ENCODE measurements at places on chromosomes 3 and 15. TPM values are rescaled to one million over a fixed set of nuclear protein-coding genes. Genes with fewer than 3 reads are reported as not detected.

DNA sequence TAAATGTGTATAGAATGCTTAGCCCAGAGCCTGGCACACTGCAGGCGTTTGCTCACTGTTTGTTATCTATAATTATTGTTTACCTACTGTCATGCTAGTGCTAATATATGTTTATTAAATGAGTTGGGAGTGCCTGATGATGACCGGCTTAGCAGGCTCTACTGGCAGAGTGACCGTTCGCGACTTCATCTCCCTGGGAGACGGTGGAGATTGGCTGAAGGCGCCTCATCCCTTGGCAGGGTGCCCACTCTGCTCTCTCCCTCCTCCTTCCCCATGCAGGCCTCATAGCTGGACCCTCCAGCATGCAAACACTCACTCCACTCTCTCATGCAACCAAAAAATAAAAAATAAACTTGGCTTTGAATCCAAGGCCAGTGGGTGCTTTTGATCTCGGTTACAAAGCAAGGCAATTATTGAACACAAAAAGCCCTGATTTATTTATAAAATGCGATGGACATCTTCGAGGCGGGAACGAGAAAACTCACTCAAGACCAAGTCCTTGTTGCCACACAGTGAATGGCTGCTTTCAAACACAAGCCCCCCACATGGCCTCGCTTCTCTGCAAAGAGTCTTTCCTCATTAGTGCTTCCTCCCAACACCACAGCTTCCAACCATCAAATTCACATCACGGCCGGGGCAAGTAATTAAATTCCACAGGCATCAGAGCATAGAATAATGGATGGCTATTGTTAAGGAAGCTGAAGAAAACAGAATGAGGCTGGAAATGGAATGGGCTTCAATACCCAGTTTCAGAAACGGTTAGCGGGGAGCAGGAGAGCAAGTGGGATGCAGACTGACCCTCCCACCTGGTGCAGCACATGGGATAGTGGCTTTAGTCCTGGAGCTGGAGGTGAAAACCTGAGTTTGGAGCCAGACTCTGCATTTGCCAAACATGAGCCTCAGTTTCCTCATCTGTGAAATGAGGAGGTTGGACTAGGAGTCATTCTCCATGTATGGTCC, 135.7 kb upstream of the RAD18 start:
- no peak overlapping the region for H3K4me3 ChIP-seq
- no peaks in the 10 kb centered on the region for H3K27me3 ChIP-seq
- DNase-seq = no peak
- no peaks in the 10 kb centered on the region for H3K4me1 ChIP-seq
- H3K27ac ChIP-seq = no peak overlapping the region
- no peaks in the 10 kb centered on the region for H3K36me3 ChIP-seq

DNA sequence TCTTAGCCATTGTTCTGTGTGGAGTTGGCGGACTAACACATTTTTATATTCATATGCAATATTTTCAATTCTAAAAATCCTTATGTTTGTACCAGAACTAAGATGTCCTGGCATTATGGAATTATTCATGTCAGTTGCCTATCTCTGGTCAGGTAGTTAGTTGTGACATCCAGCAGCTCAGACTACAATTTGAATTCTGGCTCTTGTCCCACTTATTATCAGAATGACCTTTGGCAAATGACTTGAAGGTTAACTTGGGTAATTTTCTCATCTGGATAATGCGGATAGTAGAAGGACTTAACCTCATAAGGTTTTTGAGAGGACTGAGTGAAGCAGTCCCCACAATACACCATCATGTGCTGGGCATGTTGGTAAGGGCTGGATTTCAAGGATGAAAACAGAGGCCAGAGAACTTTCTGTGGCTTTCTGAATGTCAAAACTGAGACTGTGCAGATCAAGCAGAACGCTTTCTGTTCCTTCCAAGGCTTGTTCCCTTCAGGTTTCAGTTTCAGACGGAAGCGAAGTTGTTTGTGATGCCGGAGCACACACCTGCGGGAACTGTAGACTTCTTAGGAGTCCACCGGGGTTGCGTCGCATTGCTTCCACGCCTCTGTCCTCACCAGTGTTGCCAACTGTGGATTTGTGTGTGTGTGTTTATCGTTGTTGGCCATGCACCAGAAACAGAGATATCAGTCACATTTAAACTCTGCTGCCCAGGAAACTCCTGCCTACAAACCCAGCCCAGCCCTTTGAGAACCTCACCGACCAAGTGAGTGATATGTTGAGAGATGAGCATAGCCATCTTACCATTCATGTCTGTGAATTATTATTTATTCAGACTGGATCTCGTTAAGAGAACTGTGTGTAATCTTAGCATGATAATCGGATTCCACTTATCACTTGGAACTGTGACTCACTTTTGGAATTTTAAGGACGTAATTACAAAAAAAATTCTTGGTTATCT, 76.0 kb downstream of the PTPRG start:
- no peak for DNase-seq
- no peak overlapping the region for H3K4me3 ChIP-seq
- no peak overlapping the region for H3K27ac ChIP-seq
- no peaks in the 10 kb centered on the region for H3K27me3 ChIP-seq

The SATB1 gene
- total RNA-seq = 211 TPM

DNA sequence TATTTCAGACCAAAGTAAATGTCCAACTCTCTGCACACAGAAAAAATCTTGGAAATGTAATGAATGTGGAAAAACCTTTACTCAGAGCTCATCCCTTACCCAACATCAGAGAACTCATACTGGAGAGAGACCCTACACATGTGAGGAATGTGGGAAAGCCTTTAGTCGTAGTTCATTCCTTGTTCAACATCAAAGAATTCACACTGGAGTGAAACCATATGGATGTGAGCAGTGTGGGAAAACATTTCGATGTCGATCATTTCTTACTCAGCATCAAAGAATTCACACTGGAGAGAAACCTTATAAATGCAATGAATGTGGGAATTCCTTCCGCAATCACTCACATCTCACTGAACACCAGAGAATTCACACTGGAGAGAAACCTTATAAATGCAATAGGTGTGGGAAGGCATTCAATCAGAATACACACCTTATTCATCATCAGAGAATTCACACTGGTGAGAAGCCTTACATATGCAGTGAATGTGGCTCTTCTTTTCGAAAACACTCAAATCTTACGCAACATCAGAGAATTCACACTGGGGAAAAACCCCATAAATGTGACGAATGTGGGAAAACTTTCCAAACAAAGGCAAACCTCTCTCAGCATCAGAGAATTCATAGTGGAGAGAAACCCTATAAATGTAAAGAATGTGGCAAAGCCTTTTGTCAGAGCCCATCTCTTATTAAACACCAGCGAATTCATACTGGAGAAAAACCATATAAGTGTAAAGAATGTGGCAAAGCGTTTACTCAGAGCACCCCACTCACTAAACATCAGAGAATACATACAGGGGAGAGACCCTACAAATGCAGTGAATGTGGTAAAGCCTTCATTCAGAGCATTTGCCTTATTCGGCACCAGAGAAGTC, 8.0 kb upstream of the ZNF501 start:
- no peak overlapping the region for H3K27ac ChIP-seq
- H3K27me3 ChIP-seq = no peaks in the 10 kb centered on the region
- no peak for DNase-seq
- H3K4me1 ChIP-seq = no peaks in the 10 kb centered on the region

GRCh38 chr3:70729845-70730244, 417.4 kb upstream of the MDFIC2 start:
- no peaks in the 10 kb centered on the region for H3K4me1 ChIP-seq

DNA sequence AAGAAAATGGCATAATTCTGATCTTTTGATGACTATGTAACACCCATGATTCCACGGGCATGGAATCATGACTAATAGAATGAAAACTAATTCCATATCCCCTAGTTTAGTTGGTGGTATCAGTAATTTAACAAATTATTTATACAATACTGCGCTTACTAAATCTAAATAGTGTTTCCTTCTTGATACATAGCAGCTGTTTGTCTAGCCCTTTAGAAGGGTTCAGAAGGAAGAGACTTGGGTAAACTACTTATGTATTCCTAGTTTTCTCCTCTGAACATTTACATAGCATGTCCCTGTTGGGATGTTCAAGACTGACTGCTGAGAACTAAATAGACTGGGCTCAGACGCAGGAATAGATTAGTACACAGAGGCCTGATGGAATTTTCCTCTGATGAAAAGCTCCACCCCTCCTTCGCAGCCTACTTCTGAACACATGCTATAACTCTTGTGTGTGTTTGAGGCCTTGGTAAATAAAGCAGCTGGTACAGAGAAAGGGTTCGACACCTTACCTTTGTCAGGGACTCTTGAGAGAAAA, 330.6 kb upstream of the LMCD1 start:
- H3K36me3 ChIP-seq = no peaks in the 10 kb centered on the region
- H3K4me1 ChIP-seq = no peaks in the 10 kb centered on the region
- H3K4me3 ChIP-seq = no peak overlapping the region
- no peak overlapping the region for H3K27ac ChIP-seq

GRCh38 chr3:111684640-111685039, 89.5 kb upstream of the ZBED2 start:
- no peak overlapping the region for H3K4me3 ChIP-seq
- H3K27ac ChIP-seq = no peak overlapping the region
- peaks cover 6% of the 10 kb centered on the region for H3K4me1 ChIP-seq
- DNase-seq = no peak

- no peaks in the 10 kb centered on the region for H3K36me3 ChIP-seq
- H3K27ac ChIP-seq = no peak overlapping the region
- H3K27me3 ChIP-seq = no peaks in the 10 kb centered on the region
- H3K4me3 ChIP-seq = no peak overlapping the region
Observed at GRCh38 chr15:87577336-87577735, 679.2 kb downstream of the NTRK3 start.

DNA sequence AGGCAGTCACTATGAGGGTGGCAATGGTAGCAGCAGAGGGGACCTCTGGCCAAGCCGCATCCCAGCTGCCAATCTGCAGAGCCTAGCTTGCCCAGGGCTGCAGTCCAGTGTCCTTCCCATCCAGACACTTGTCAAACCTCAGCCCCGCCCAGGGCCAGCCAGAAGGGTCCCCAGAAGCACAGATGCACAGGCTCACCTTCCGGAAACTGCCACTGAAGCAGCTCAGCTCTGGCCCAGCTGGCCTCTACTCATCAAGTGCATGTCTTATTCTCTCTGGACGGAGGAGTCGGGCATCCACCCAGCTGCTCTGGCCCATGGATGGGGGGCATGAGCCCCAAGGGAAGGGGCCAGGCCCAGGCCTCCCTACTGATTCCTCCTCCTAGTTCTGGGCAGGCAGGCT, 69.2 kb downstream of the DNAJB8 start:
- H3K36me3 ChIP-seq = no peaks in the 10 kb centered on the region
- no peak overlapping the region for H3K27ac ChIP-seq
- no peaks in the 10 kb centered on the region for H3K27me3 ChIP-seq
- no peak for DNase-seq
- no peaks in the 10 kb centered on the region for H3K4me1 ChIP-seq
- no peak overlapping the region for H3K4me3 ChIP-seq

- H3K4me1 ChIP-seq = peaks cover 35% of the 10 kb centered on the region
- no peak for DNase-seq
- no peaks in the 10 kb centered on the region for H3K36me3 ChIP-seq
- no peak overlapping the region for H3K27ac ChIP-seq
- H3K27me3 ChIP-seq = no peaks in the 10 kb centered on the region
Observed at GRCh38 chr15:40843261-40843884, 475 bp upstream of the SPINT1 start.

GRCh38 chr3:44128057-44128775, 113.5 kb upstream of the TOPAZ1 start:
- DNase-seq = no peak
- H3K27ac ChIP-seq = no peak overlapping the region
- no peak overlapping the region for H3K4me3 ChIP-seq
- no peaks in the 10 kb centered on the region for H3K27me3 ChIP-seq
- H3K36me3 ChIP-seq = no peaks in the 10 kb centered on the region
- no peaks in the 10 kb centered on the region for H3K4me1 ChIP-seq

DNA sequence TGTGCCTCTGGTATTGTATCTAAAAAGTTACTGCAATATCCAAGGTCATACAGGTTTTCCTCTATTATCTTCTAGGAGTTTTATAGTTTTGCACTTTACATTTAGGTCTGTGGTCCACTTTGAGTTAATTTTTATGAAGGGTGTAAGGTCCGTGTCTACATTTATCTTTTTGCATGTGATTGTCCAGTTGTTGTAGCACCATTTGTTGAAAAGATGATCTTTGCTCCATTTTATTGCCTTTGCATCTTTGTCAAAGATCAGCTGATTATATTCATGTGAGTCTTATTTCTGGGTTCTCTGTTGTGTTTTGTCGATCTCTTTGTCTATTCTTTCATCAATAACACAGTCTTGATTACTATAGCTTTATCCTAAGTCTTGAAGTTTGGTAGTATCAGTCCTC, 6.7 kb downstream of the CHRNA7 start:
- no peaks in the 10 kb centered on the region for H3K4me1 ChIP-seq
- no peaks in the 10 kb centered on the region for H3K27me3 ChIP-seq
- H3K27ac ChIP-seq = no peak overlapping the region
- no peaks in the 10 kb centered on the region for H3K36me3 ChIP-seq
- H3K4me3 ChIP-seq = no peak overlapping the region

GRCh38 chr3:43856351-43856750, 165.6 kb downstream of the ABHD5 start:
- no peak overlapping the region for H3K4me3 ChIP-seq
- DNase-seq = no peak
- H3K36me3 ChIP-seq = no peaks in the 10 kb centered on the region
- no peak overlapping the region for H3K27ac ChIP-seq
- no peaks in the 10 kb centered on the region for H3K4me1 ChIP-seq

DNA sequence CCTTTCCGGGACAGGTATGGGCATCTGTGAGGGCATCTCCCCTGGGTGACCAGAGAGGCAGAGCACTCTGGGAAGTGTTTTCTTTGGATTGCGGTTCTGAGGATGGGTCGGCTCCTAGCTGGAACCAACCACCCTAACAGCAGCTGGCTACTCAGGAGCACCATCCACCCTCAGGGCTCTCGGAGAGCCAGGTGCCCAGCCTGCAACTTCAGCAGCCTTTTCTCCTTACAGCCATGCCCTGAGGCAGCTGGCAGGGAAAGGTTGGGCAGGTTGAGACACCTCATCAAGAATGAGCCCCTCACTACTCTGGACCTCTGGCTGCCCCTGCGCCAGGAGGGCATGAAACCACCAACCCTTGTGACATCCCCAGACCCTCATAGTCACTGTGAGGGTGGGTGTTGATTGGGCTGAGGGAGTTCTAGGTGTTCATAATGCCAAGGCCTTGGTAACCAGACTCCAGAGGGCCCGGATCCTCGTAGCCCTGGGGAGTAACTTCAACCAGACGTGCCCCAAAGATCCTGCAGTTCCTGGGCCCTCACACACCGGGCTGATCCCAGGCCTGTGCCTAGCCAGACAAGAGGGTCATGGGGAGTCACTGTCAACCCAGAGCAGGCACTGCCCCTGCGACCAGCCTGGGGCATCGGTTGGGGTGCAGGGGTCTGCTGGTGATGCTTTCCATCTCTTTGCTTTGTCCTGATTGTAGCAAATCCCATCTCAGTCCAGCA, 114.4 kb upstream of the ABHD17C start:
- DNase-seq = no peak
- H3K27me3 ChIP-seq = no peaks in the 10 kb centered on the region
- no peak overlapping the region for H3K27ac ChIP-seq
- no peaks in the 10 kb centered on the region for H3K4me1 ChIP-seq

GRCh38 chr3:122977746-122978466, 49.7 kb downstream of the SEMA5B start:
- H3K27me3 ChIP-seq = no peaks in the 10 kb centered on the region
- no peaks in the 10 kb centered on the region for H3K36me3 ChIP-seq
- H3K4me1 ChIP-seq = peaks cover 13% of the 10 kb centered on the region
- no peak for DNase-seq
- no peak overlapping the region for H3K27ac ChIP-seq

GRCh38 chr3:186099178-186099577, 9.7 kb downstream of the ETV5 start:
- H3K4me3 ChIP-seq = no peak overlapping the region
- DNase-seq = no peak
- H3K4me1 ChIP-seq = peaks cover 9% of the 10 kb centered on the region
- H3K27me3 ChIP-seq = peaks cover 20% of the 10 kb centered on the region

The NLGN1 gene
- not detected for total RNA-seq
